ENCODE measurements at places on chromosomes 6 and 20. TPM values are rescaled to one million over a fixed set of nuclear protein-coding genes. Genes with fewer than 3 reads are reported as not detected.

Gene FOXA2
- total RNA-seq = 63.3 TPM

Gene CTAGE9
- total RNA-seq = 0.66 TPM

Gene WFDC5
- total RNA-seq = not detected

Gene LPIN3
- 50.1 TPM for total RNA-seq

Gene HNF4A
- total RNA-seq = 28.3 TPM

Gene FGD2
- total RNA-seq = 11.9 TPM

Gene SDHAF4
- total RNA-seq = 3.0 TPM

Gene NKAIN2
- not detected for total RNA-seq

Gene RIPPLY2
- total RNA-seq = not detected

Gene ECT2L
- total RNA-seq = not detected

Gene SMIM8
- total RNA-seq = 6.7 TPM

Gene MUC22
- total RNA-seq = not detected

Gene BTN3A1
- 11.4 TPM for total RNA-seq

Gene RAB44
- total RNA-seq = 0.26 TPM

Gene CLVS2
- under 0.01 TPM for total RNA-seq

- H3K4me3 ChIP-seq = no peak overlapping the region
- H3K27ac ChIP-seq = no peak overlapping the region
- no peak for DNase-seq
Observed at GRCh38 chr20:3765171-3765882, 2.2 kb downstream of the ADISSP start.

- H3K4me1 ChIP-seq = no peaks in the 10 kb centered on the region
- no peak overlapping the region for H3K27ac ChIP-seq
- DNase-seq = peak; percentile 45
- H3K27me3 ChIP-seq = no peaks in the 10 kb centered on the region
- no peak overlapping the region for H3K4me3 ChIP-seq
Observed at GRCh38 chr20:41213150-41213820, 75.9 kb downstream of the PLCG1 start.

- no peaks in the 10 kb centered on the region for H3K27me3 ChIP-seq
- H3K4me1 ChIP-seq = no peaks in the 10 kb centered on the region
- H3K4me3 ChIP-seq = no peak overlapping the region
- no peak for DNase-seq
- H3K27ac ChIP-seq = no peak overlapping the region
Observed at GRCh38 chr20:3997446-3997845, 17.9 kb downstream of the RNF24 start.

GRCh38 chr20:45407067-45407745 lies 883 bp upstream of the DBNDD2 start:
- H3K4me1 ChIP-seq = peaks cover 19% of the 10 kb centered on the region
- peak; percentile 45 for DNase-seq
- H3K27me3 ChIP-seq = no peaks in the 10 kb centered on the region
- peak overlapping the region; percentile 90 for H3K4me3 ChIP-seq

- no peaks in the 10 kb centered on the region for H3K36me3 ChIP-seq
- H3K4me1 ChIP-seq = no peaks in the 10 kb centered on the region
- H3K27me3 ChIP-seq = no peaks in the 10 kb centered on the region
- no peak for DNase-seq
- no peak overlapping the region for H3K27ac ChIP-seq
- no peak overlapping the region for H3K4me3 ChIP-seq
Observed at GRCh38 chr6:22807261-22807660, 237.9 kb downstream of the HDGFL1 start.

DNA sequence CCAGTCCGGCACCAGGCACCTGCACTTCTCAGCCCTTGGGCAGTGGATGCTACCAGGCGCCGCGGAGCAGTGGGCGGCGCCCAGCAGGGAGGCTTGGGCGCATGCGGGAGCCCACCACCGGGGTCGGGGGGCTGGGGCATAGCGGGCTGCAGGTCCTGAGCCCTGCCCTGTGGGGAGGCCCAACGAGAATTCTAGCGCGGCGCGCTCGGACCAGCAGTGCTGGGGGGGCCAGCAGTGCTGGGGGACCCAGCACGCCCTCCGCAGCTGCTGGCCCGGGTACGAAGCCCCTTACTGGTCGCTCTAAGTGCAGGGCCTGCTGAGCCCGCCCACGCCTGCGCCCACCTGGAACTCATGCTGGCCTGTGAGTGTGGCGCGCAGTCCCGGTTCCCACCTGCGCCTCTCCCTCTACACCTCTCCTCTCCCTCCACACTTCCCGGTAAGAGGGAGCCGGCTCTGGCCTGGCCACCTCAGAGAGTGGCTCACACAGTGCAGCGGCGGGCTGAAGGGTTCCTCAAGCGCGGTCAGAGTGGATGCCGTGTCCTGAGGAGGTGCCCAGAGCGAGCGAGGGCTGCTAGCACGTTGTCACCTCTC lies 28.5 kb upstream of the SERPINB1 start:
- H3K27ac ChIP-seq = no peak overlapping the region
- H3K4me1 ChIP-seq = peaks cover 17% of the 10 kb centered on the region
- no peaks in the 10 kb centered on the region for H3K27me3 ChIP-seq
- H3K4me3 ChIP-seq = no peak overlapping the region

DNA sequence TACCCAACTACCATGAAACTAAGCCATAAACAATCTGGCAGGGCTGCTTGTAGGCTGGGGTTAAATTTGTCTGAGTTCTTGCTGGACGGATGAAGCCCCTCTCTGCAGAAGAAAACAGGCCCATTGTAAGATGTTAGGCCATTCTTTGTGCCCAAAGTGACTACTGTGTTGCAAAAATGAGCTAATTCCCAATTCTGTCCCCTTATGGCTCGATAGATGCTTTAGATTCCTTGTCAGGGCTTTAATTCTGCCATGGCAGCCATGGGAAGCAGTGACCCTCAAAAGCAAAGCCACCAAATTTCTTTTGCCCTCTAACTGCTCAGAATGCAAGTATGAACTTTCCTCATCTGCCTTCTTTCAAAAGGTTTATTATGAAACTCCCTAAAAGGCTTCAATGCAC lies 45.2 kb downstream of the LAMA4 start:
- H3K4me3 ChIP-seq = no peak overlapping the region
- no peak overlapping the region for H3K27ac ChIP-seq
- H3K4me1 ChIP-seq = no peaks in the 10 kb centered on the region
- DNase-seq = no peak

DNA sequence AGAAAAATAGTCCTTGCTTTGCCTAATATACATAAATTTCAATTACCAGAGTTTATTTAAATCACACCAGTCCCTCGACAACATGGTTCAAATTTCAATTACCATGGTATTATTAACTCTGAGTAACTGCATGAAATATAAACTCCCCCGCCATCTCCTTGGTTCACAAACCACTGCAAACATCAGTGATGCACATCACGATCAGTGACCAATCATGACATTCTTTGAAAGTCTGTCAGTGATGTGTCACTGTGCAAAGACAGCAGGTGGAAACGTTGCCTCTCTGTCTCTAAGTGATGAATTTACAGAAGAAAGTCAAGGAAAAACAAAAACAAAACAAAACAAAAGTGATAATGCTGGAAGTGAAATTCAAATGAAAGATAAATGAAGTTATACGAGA lies 86.7 kb downstream of the TASP1 start:
- no peak overlapping the region for H3K27ac ChIP-seq
- H3K4me1 ChIP-seq = no peaks in the 10 kb centered on the region
- no peaks in the 10 kb centered on the region for H3K27me3 ChIP-seq
- no peak for DNase-seq

DNA sequence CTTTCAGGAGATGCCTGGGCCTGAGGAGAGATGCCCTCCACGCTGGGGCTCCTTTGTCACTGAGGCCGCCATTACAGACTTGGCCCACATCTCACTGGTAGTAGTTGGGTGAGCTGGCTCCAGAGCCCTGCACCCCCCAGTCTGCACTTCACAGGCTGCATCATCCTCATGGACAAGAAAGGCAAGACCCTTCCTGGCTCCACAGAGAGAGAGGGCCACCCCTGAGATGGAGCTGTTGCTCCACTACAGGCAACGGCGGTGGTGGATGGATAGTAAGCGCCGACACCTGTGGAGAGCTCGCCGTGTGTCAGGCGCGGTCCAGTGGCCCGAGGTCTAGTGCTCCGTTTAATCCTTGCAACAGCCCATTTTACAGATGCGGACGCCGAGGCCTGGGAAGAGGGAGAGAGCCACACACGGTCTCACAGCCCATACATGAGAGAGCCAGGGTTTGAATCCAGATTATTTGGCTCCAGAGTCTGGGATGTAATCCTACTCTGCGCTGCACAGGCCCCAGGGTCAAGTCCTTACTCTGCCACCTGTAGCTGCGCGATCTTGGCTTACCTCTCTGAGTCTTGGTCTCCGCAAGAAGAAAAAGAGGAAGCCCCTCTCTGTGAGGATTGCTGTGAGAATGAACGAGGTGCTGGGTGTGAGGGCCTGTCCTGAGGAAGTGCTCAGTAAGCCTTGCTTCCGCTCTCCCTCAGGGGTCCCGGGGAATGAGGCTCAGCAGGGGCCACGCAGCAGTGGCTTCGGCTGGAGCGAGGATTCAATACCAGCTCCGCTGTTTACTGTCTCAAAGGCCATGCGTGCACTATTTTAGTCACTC lies 34.5 kb downstream of the SPDEF start:
- no peaks in the 10 kb centered on the region for H3K27me3 ChIP-seq
- no peak overlapping the region for H3K4me3 ChIP-seq
- no peak overlapping the region for H3K27ac ChIP-seq
- H3K36me3 ChIP-seq = no peaks in the 10 kb centered on the region
- H3K4me1 ChIP-seq = peaks cover 5% of the 10 kb centered on the region

DNA sequence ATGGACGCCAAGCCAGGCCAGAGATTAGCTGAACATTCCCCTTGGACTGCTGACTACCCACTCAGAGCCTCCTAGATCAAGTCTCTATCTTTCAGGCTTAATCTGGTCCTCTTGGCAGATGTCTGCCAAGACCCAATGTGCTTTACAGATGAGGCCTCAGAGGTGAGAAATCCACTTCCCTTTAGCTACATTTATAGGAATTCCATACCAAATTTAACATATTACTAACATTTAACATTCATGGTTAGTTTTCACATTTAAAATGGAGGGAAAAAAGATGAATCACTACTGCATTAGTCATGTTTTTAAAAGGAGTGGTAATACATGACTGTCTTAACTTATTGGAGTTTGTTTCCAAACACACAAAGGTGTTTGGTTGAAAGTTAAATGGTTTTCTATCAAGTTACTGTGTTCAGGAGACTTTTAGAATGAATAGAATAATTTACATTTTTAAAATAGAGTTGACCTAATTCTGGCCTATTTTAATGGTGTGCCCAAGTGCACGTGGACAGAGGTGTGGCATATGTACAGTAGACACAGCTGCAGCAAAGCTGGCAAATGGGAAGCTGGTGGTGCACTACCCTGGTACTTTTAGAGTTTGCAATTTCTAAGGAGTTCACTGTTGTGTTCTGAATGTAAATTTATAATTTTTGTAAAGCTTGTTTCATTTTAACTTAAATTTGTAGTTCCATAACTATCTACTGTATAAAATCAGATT lies 41.9 kb upstream of the CALHM6 start:
- no peaks in the 10 kb centered on the region for H3K27me3 ChIP-seq
- H3K4me1 ChIP-seq = no peaks in the 10 kb centered on the region
- no peak overlapping the region for H3K4me3 ChIP-seq

- no peaks in the 10 kb centered on the region for H3K27me3 ChIP-seq
- no peak overlapping the region for H3K4me3 ChIP-seq
- DNase-seq = peak; percentile 28
- no peaks in the 10 kb centered on the region for H3K4me1 ChIP-seq
Observed at GRCh38 chr6:113995634-113996033, 24.7 kb upstream of the HDAC2 start.

DNA sequence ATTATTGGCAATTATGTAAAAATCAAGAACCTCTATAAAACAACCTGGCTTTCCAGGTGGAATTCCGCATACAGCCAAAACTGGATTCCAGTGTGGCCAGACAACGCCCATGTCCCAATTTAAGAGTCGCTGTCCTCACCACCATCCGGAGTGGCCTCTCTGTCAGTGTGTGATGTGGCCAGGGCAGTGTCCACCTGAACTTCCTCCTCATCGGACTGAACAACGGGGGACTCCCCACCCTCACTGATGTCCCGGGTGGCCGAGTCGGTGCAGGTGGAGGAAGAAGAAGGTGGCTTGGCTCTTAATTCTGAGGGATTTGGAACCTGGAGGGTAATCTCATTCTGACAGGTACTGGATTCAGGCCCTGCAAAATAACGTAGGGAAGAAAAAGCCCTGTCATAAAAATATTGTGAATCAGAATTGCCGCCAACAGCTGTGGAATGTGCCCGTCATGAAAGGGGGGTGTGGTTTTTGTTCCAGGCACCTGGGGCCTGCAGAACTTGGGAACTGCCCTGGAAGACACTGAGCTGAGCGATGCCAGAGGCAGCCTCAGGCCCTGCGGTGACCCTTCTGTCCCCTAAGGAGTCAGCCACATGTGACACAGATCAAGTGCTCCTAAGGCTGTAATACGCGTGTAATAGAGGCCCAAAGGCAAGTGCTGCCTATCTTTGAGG lies 139.8 kb downstream of the DTNBP1 start:
- no peak overlapping the region for H3K27ac ChIP-seq
- H3K4me1 ChIP-seq = peaks cover 21% of the 10 kb centered on the region
- peaks cover 4% of the 10 kb centered on the region for H3K36me3 ChIP-seq
- H3K4me3 ChIP-seq = no peak overlapping the region

- H3K27ac ChIP-seq = no peak overlapping the region
- no peaks in the 10 kb centered on the region for H3K4me1 ChIP-seq
- no peak overlapping the region for H3K4me3 ChIP-seq
Observed at GRCh38 chr6:165223101-165223500, 86.3 kb downstream of the C6orf118 start.

DNA sequence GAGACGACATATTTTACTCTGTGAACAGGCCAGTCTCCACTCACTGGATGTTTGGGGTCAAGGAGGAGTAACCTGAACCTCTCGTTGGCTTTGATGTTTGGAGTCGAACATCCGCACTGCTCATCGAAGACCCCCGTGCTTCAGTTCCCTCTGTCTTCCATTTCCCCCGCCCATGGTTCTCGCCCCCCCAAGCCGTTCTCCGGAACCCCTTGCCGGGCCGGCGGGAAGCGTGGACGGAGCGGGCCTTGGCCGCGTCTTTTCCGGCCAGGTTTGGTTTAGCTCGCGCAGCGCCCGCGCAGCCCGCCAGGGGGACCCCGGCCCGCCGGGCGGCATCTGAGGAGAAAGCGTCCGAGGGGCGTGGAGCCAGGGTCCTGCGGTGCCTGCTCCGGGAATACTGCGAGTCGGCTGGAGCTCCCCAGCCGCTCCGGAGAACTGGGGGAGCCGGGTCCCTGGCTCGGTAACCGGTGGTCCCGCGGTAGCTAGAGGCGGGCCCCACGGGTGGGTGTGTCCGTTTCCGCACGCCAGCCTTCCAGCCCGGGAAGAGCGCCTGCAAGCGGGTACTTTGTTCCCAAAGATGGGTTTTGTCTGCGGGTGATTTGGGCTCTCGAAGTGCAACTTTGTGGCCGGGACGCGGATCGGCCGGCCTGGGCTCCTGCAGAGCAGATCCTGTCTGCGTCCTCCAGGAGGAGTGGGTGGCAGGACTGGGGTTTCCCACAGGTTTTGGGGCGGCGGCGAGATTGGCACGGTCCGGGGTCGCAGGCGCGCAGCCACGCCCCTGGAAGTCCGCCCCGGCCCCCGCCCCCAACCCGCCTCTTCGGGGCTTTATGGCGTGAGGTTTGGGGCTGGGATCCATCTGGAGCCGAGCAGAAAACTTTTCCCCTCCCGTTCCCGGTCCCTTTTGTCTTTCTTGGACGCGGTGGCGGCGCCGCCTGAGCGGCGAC lies at the start of gene TMEM200A:
Gene TMEM200A, plus strand, starts transcription at position 852 of the 941 bp plus-strand sequence. CDS start 74,406 bp downstream, outside the sequence.
- H3K27ac ChIP-seq = peak within 1 kb of the TSS; percentile 16
- peak within 1 kb of the TSS; percentile 26 for H3K4me3 ChIP-seq
- H3K36me3 ChIP-seq = no peaks in the 10 kb centered on the region
- H3K27me3 ChIP-seq = peaks cover 17% of the 10 kb centered on the region
- peaks cover 17% of the 10 kb centered on the region for H3K4me1 ChIP-seq
